Cerebellum (tissue), 4 donors: ENCODE measurements at places on chromosomes 6 and 20. TPM values are rescaled to one million over a fixed set of nuclear protein-coding genes. Genes with fewer than 3 reads are reported as not detected.

Gene DTNBP1
- total RNA-seq, result 7.3 TPM

Gene SDC4
- total RNA-seq, result 1.6 TPM

Gene ADGRG6
- 25.6 TPM for total RNA-seq

Gene HLA-DRB5
- not detected for total RNA-seq

- DNase-seq, result no peak
Observed at GRCh38 chr6:152671171-152671570, 26.5 kb upstream of the MYCT1 start.

GRCh38 chr6:81668615-81669047 is 83.8 kb downstream of the TENT5A start:
- DNase-seq, result no peak

DNA sequence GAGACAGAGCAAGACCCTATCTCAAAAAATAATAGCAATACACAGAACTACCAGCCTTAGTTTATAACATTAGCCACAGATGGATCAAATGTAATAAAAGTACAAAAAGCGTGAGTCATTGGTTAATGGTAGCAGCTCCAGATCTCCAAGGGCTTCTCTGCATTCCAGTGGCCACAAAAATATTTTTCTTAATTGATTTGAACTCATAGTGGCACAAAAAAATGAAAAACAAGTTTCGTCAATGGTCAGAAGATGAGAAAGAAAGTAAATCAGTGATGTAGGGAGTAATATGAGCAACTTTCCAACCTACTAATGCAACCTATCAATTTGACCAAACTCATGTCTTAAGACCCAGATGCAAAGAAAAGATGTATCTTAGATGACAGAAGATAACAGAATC is 79.6 kb downstream of the CEP57L1 start:
- no peak for DNase-seq

DNA sequence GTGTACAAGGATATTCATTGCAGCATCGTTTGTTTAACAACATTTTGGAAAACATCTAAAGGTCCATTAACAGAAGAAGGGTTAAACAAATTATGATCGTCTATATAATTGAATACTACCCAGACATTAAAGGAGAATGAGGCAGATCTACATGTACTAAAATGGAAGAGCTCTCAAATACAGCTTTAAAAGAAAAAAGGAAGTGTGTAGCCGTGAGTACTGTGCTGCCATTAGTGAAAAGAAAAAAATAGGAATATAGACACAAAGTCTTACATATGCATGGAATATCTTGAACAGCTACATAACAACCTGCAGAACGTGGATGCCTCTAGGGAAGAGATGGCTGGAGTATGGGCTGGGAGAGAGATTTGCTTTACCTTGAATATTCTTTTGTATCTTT is 37.9 kb downstream of the PRDM1 start:
- no peak for DNase-seq

DNA sequence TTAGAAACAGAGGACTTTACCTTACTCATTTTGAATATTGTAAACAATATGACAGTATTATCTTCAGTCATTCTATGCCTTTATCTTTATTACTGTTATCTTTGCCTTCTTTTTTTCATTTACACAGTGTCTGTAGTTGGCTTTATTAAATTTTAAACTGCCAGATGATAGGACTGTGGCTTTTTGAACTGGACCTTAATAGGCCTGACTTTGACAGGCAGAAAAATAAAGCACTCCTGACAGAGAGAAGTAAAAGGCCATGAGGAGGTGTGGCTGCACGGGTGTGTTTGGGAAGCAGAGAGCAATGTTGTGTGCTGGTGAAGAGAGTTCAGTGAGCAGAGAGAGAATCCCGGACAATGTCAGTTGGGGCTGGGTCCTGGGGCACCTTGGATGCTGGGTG is 7.8 kb downstream of the TRIM40 start:
- no peak for DNase-seq

DNA sequence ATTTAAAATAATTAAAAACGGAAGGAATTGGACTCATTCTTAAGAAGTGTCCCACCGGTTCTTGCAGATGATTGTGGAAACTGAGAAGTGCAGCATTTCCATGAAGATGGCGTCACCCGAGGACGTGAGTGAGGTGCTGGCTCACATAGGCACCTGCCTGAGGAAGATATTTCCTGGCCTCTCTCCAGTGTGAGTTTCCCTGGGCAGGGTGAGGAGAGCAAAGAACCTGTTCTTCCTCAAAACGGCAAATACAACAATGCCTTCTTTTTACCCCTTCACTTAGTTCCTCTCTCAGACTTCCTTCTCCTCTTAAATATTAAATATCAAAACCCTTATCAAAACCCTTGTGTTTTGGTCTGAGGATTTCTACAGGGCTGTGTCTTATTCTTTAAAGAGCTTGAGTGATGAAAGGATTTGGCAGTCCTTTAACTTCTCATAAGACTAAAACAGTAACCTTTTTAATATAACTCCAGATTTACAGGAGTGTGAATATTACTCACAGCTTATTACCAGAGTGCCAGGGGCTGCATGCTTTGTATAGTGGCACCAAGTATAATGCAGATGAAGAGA is 156.3 kb downstream of the CARMIL1 start:
- no peak for DNase-seq

DNA sequence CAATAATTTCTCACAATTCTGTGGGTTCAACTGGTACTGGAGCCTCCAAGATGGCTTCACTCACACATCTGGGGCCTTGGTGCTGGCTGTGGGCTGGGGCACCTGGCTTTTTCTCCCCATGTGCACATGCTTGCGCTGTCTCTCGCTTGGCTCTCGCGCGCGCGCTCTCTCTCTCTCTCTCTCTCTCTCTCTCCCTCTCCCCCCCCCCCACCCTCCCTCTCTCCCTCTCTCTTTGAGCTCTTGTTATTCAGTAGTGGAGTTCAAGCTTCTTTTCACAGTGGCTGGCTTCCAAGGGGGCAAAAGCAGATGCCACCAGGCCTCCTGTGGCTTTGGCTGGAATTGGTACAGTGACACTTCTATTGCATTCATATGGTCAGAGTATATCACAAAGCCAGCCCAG is 10.8 kb upstream of the TBCC start:
- DNase-seq, result no peak

DNA sequence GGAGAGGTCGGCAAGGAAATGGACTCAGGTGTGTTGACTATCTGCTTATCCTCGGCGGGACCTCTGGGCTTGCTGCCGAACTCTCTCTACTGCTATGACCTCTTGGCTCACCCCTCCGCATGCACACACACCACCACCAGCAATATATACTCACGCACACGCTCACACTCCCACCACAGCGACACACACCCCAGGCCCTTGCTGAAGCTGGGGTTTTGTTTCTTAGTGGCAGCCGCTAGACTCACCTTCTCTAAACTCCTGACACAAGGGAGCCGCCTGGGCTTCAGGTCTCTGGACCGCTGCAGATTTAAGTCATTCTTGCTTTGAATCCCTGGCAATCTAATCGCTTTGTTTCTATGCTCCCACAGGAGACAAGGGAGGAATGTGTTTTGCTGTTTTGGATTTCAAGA is 59.4 kb upstream of the BACH2 start:
- no peak for DNase-seq

DNA sequence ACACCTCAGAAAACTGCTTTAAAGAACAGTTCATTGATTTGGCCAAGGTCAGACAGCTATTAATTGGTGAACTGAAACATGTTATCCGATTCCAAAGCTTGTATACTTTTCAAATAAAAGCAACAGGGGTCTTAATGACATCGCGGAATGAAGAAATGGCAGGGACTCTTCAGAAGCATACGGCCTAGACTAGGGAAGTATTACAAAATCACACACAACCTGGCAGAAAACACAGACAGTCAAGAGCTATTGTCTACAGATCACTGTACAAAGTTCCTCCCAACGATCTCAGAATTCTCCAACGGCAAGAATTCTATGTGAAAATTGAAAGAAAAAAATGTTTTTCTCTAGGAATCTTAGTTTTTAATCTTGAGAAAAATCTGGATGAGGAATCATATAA is 105.5 kb downstream of the PTPRK start:
- DNase-seq, result no peak

DNA sequence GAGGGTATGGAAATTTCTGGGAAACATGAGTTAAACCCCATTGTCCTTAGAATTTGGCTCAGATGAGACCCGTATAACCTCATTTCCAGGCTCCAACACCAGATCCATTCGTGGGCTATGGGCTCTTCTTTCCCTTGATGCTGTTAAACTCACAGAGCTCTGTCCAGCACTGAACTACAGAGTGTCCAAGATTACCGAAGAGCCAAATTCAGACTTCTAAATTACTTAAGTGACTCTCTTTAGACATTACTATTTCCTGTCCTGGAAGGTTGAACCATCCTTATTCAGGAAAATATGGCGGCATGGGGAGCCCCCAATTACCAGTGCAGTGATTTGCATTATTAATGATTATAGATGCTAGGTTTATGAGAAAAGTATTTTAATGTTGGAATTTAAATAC is 124.9 kb upstream of the EDN1 start:
- DNase-seq, result no peak

- DNase-seq, result peak; percentile 28
Observed at GRCh38 chr6:21595285-21596144, 2.0 kb downstream of the SOX4 start.

DNA sequence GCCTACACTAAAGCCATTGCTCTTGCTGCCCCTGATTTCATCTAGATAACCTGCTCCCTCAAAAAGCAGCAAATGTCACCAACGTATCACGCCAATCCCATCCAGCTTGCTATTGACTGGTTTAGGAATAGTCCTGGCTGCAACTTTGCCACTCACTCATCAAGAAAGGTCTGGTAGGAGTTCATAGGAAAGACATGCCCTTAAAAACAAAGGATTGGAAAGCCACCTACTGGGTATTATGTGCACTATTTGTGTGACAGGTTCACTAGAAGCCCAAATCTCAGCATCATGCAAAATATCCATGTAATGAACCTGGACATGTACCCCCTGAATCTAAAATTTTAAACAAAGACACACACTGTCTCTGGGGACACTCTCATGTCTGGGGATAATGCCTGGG is 170.4 kb upstream of the COL21A1 start:
- DNase-seq, result no peak
